ENCODE measurements at places on chromosomes 7 and 10.
A peak's percentile ranks its signal among the peaks of the same experiment; 100 is the strongest.

- no peak for DNase-seq
Measured at GRCh38 chr7:18772567-18772965, 277.0 kb downstream of the HDAC9 start.

GRCh38 chr10:100419911-100420449 is 42.8 kb upstream of the WNT8B start:
- no peak for DNase-seq

DNA sequence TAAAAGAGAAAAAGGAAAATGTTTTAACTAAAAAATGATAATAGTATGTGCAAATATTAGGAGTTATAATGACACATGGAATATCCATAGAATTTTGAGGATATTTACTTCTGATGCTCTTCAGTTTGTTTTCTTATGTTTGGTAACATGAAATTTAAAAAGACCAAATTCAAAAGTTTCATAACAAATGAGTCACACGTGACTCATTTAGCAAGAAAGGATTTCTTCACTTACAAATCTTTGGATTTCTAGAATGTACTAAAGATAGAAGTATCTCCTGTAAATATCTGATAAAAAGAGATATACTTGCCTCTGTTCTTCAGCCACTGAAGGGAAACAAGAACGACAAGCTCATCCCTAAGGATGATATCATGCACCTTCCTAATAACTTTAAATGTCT is 774.5 kb upstream of the LRRTM3 start:
- no peak for DNase-seq

GRCh38 chr10:133375357-133376115 is 2.4 kb upstream of the ECHS1 start:
- DNase-seq, result no peak

GRCh38 chr10:71608819-71609768 is 110.5 kb downstream of the C10orf105 start:
- peak; percentile 86 for DNase-seq

DNA sequence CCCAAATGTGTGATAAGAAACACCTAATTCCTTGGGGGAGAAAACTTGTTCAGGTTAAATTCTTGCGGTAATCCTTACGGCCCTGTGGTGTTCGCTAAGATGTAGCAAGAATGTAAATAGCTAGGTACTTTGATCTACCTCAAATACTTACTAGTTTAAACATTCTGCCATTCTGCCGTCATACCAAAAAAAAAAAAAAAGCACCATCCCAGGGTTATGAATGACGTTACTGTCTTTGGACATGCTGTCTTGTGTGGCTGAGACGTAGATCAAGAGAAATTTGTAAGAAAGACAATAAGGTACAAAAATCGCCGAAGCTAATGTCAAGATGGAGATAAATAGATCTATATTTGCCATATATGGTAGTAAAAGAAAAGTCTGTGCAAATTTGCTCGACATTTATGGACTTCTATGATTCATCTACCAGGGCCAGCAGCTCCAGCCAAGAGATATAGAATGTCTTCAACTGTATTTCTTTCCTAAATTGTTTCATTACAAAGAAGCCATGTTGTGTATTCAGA is 195.6 kb downstream of the CUX1 start:
- DNase-seq, result no peak

GRCh38 chr10:34762603-34763299 is 52.3 kb downstream of the PARD3 start:
- DNase-seq, result no peak

DNA sequence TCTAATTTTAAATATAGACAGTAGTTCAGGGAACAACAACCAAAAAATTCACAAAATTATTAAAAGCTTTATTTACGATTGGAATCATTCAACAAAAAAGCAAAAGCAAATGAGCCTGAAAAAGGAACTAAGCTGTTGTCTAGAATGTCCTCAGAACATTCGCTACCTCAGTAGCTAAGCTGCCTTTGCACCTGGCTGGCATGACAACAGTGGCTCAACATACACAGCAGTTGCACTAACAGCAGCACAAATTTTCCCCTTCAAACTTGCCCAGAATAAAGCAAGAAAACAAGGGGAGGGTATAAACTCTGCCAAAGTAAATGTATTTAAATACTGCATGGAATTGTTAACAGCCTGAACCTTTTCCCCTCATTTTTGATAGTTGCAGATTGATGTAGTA is 70.4 kb upstream of the GRID1 start:
- DNase-seq, result no peak

DNA sequence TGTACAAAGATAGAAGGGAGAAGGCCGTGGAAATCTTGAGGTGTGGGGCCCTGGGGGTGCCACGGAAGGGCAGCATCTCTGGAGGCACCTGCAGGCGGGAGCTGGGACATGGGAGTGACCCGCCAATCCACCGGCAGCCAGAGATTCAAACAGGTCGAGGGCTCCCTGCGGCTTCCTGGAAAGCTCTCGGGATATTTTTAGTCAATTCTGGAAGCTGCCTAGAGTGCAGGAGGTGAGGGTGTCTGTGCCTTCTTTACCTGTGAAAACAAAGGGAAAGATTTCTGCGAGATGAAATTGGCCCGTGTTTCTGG is 16.6 kb downstream of the MNX1 start:
- DNase-seq, result no peak

GRCh38 chr10:74223755-74224529 is 72.9 kb downstream of the ADK start:
- DNase-seq, result no peak

DNA sequence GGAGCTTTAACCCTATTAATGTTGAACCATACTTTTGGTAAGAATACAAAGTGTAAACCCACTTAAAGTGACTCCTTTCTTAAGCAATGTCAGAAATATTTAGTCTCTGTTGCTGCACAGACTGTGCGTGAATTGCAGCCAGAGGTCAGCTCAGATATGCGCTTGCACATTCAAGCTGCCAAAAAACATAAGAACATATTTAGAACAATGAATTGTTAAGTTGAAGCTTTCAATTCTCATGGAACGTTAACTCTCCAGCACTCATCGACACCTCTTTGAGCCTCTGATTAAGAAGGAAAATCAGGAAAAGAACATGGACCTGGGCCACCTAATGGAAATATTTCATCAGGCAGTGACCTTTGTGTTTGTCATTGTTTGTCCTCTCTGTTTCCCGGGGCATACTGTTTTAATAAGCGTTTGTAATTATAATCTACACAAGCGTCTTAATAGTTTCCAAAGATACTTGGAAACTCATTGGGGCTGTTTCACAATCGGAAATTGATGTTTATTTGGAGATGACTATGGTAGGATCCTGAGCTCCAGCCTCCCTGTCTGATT is 193.0 kb upstream of the CELF2 start:
- DNase-seq, result no peak

GRCh38 chr10:33674986-33675599 is 340.6 kb upstream of the NRP1 start:
- DNase-seq, result no peak

GRCh38 chr7:9608560-9608959 is 1175.2 kb downstream of the NXPH1 start:
- no peak for DNase-seq

- DNase-seq, result no peak
Measured at GRCh38 chr10:69681436-69681835, 51.4 kb downstream of the FAM241B start.

- no peak for DNase-seq
Measured at GRCh38 chr7:144709066-144709465, 126.8 kb downstream of the TPK1 start.

DNA sequence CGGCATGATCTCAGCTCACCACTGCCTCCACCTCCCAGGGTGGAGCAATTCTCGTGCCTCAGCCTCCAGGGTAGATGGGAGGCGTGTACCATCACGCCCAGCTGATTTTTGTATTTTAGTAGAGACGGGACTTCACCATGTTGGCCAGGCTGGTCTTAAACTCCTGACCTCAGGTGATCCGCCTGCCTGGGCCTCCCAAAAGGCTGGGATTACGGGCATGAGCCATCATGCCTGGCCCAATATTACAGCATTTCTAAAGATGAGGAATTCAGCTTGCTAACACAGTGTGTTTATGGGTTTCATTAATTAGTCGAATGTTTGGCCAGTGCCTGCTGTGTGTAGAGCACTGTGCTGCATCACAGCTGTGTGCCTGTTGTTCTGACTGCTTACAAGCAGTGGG is 3.7 kb downstream of the WDR37 start:
- no peak for DNase-seq

GRCh38 chr7:39554583-39555165 is 11.5 kb upstream of the YAE1 start:
- DNase-seq, result no peak

DNA sequence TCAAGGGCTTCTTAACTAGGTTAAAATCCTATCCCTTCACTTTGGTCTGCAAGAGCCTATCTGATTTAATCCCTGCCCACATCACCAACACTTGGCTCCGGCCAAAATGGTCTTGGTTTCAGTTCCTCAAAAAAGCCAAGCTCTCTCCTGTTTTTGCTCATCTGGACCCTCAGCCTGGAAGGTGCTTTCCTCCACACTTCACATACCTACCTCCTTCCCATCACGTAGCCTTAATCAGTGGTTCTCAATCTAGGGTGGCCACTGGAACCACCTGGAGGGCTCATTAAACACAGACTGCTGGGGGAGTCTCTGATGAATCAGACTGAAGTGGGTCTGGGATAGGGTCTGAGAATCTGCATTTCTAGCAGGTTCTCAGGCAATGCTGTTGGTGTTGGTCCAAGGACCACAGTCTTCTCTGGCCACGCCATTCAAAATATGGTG is 227.0 kb upstream of the AOAH start:
- DNase-seq, result no peak

GRCh38 chr10:74956555-74957111 is 130.2 kb downstream of the KAT6B start:
- DNase-seq, result no peak

DNA sequence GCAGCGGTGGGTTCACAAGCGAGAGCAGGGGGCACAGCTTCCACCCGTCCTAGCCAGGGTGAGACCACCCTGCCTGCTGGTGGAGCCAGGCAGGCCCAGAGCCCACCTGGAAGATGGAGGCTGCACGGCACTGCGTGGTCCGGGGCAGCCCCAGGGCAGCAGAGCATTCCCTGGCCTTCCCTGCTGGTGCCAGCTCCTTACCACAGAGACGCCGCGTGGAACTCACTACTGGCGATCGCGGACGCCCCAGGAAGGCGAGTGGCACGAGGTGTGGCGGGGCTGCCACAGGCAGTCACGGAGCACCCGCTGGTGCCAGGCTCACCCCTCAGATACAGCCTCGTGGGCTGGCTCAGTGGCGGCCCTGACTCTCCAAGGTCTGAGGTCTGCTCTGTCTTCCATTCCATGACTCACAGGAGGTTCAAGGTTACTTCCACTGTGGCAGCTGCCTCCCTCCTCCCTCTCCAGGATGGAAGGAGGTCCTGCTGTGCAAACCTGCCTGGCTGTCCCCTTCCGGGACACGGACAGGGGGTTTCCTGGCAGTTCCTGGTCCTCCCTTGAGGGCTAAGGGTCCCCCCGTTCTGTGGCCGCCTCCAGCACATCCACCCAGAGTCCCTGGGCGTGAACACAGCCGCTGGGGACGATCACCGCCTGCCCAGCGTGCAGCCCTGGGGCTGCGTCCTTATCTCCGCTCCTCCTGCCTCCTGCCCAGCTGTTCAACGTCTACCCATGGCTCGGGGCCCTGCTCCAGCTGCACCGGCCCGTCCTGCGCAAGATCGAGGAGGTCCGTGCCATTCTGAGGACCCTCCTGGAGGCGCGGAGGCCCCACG is 3.1 kb downstream of the CYP2W1 start:
- DNase-seq, result no peak

GRCh38 chr7:158646766-158647474 is 57.7 kb downstream of the NCAPG2 start:
- DNase-seq, result no peak

GRCh38 chr7:34111031-34111430 is 205.7 kb downstream of the BMPER start:
- no peak for DNase-seq

DNA sequence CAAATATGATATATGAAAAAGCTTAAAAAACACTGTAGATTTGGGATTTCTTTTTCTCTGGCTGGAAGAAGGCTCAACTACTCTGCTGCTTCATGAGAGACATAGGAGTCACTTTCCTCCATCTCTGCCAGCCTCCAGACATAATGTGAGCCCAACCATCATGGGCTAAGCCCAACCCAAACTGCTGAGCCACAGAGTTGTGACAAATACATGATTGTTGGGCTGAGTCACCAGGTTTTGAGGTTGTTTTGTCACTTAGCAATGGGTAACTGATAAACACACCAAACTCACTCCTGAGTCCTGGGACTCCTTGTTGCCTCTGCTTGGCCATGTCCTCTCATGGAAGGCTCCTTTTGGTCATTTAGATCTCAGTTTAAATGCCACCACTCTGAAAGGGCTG is 381.8 kb upstream of the FZD8 start:
- no peak for DNase-seq

DNA sequence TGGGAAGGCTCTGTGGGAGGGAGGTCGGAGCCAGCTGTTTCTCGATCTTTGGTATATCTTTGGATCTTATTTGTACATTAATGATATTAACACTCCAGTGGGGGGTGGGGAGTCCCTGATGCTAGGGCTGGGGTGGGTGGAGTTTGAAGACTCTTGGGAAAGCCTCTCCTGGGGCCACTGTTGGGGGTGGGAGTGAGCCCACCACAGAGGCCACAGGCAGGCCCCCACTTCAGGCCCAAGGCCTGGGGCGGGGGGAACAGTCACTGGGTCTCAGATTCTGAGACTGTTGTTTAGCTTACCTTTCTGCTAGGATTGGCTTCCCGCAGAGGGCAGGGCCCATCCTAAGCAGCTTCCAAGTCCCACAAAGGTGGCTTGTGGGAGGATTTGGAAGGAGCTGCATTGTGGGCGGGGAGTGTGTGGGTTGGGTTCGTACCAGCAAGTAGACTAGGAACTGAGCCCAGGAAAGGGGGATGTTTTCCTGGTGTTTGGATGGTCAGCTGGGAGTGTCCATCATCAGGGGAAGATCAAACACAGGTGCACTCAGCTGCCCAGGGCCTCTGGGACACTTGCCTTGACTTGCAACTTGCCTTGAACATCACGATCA is 11.9 kb downstream of the YKT6 start:
- peak; percentile 20 for DNase-seq

DNA sequence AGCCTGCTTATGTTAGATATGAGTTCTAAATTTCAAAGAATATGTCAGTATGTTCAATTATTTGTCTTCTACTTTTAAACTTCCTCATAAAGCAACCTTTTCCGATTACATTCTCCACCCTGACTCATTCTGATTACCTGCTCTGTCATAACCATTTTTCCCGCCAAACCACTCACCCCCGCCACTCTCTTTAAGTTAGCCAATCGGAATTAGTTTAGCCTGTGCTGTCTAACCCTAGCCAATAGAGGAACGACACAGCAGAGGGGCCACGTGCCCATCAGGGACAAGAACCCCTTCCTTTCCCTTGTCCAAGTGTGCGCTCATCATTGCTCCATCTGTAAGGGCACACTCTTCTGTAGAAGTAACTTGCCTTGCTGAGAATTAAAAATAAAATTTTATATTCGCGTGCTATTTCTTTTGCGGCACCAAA is 91.4 kb downstream of the CCDC71L start:
- DNase-seq, result no peak

- DNase-seq, result no peak
Measured at GRCh38 chr7:140719721-140720120, 23.2 kb downstream of the NDUFB2 start.

Data from dorsolateral prefrontal cortex (tissue), 122 donors.